Muscle of leg (tissue), 16 donors: ENCODE measurements at places on chromosomes 7 and 10.

- peak; percentile 90 for DNase-seq
- H3K27ac ChIP-seq = no peak overlapping the region
- H3K4me3 ChIP-seq = no peak overlapping the region
- no peaks in the 10 kb centered on the region for H3K27me3 ChIP-seq
- peaks cover 32% of the 10 kb centered on the region for H3K36me3 ChIP-seq
- no peaks in the 10 kb centered on the region for H3K4me1 ChIP-seq
Measured at GRCh38 chr7:129671266-129671665, 59.7 kb downstream of the NRF1 start.

GRCh38 chr7:28203508-28204240 lies 23.1 kb upstream of the JAZF1 start:
- H3K27me3 ChIP-seq = no peaks in the 10 kb centered on the region
- H3K27ac ChIP-seq = no peak overlapping the region
- peaks cover 3% of the 10 kb centered on the region for H3K4me1 ChIP-seq
- H3K4me3 ChIP-seq = no peak overlapping the region

DNA sequence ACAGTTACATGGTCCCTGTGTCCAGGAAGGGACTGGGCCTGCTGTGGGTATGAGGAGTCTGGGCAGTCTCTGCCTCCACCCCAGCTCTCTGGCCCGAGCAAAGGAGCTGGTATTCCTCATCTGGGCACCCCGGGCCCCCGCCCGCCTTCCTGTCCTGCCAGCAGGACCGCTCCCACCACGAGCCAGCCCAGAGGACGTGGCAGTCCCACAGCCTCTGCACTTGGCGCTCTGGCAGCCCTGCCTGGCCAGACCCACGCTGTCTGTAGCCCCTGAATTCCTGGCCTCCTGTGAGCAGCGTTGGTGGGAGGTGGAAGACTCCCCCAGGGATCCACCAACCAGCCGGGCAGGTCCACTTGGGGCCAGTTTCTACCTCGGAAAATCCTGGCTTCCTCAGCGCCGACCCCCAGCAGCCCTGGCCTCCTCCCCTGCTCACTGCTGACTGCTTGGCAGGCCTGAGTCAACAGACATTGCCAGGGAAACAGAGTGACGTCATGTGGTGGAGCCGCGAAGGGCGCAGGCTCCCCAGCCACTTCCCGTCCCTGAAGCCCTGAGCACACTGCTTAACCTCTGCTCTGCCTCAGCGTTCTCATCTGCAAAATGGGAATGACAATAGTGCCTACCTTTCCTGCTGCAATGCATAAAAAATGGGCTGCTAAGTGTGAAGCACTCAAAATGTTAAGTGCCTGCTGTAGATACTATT lies 21.6 kb upstream of the LIMK1 start:
- H3K4me1 ChIP-seq = peaks cover 11% of the 10 kb centered on the region
- H3K36me3 ChIP-seq = peaks cover 17% of the 10 kb centered on the region
- peak overlapping the region; percentile 74 for H3K27ac ChIP-seq
- peak; percentile 86 for DNase-seq

- H3K4me3 ChIP-seq = no peak overlapping the region
- H3K27me3 ChIP-seq = no peaks in the 10 kb centered on the region
- H3K4me1 ChIP-seq = no peaks in the 10 kb centered on the region
- DNase-seq = no peak
Measured at GRCh38 chr10:115851695-115852094, 421.3 kb downstream of the GFRA1 start.

DNA sequence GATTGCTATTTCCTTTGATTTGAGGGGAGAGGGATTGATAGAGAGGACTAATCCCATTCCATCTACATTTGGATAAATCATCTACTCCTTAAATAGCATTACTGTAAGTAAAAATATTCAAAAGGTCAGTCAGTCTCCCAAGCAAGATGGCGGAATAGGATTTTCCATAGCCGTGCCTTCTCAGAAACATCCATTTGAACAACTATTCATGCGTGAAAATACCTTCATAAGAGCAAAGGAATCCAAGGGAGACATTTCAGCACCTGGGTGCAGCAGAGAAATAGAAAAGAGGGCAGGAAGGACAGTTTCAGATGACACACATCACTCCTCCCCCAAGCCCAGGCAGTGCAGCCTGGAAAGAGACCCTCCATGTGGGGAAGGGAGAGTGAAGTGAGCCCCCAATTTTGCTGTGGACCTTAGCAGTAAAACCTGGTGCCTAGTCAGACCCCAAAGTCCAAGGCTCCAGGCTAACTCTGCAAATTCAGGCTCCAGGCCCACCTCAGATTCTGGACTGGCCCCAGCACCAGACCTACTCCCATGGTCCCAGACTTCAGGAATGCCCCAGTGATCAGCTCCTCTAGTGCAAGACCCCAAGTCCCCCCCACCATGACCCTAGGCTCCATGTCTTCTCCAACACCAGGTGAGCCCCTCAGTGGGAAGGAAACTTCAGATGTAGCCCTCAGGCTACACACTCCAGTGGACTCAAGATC lies 104.3 kb upstream of the LANCL2 start:
- no peak overlapping the region for H3K4me3 ChIP-seq
- peaks cover 8% of the 10 kb centered on the region for H3K27me3 ChIP-seq
- DNase-seq = no peak
- no peak overlapping the region for H3K27ac ChIP-seq
- no peaks in the 10 kb centered on the region for H3K36me3 ChIP-seq
